Adrenal gland (tissue), 19 donors: ENCODE measurements at places on chromosomes 12 and 14. TPM values are rescaled to one million over a fixed set of nuclear protein-coding genes. Genes with fewer than 3 reads are reported as not detected.

DNA sequence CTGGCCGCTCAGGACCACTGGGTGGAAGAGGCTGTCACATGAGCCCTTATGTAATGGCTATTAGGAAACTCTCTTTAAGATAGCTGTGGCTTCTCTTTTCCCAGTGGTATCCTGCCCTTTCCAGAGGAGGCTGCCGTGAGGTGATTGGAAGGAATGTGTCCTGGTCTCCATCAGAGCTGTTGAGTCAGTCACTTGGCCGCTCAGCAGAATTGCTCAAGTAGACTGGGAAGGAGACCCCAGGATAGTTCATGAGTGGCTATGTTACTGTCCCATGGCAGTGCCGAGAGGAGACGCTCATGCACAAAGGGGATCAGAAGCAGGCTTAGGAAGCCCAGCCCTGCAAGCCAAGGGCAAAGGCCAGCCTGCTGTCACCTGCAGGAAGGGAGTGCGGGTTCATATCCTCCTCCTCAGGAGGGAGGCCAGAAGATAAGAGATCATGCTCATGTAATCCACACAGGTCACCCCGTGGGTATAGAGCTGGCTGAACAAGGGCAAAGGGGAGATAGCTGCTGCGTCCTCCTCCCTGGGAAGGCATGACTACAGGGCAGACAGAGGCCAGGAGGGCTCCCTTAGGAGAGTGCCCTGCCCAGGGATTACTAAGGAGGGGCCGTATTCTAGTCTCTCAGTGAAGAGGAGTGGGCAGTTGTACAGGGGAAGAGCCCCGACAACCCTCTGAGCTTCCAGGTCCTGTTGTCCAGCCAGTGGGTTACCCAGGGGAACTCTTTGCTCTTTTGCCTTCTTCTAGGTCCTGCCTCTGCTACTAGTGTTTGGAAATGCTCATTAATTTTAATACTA, 137.0 kb upstream of the MAX start:
- no peak for DNase-seq
- H3K27me3 ChIP-seq = no peaks in the 10 kb centered on the region
- no peak overlapping the region for H3K27ac ChIP-seq
- no peak overlapping the region for H3K4me3 ChIP-seq
- H3K36me3 ChIP-seq = no peaks in the 10 kb centered on the region
- H3K4me1 ChIP-seq = peaks cover 3% of the 10 kb centered on the region

GRCh38 chr14:64849940-64850339, 29.8 kb downstream of the SPTB start:
- H3K4me1 ChIP-seq = no peaks in the 10 kb centered on the region
- no peaks in the 10 kb centered on the region for H3K36me3 ChIP-seq

DNA sequence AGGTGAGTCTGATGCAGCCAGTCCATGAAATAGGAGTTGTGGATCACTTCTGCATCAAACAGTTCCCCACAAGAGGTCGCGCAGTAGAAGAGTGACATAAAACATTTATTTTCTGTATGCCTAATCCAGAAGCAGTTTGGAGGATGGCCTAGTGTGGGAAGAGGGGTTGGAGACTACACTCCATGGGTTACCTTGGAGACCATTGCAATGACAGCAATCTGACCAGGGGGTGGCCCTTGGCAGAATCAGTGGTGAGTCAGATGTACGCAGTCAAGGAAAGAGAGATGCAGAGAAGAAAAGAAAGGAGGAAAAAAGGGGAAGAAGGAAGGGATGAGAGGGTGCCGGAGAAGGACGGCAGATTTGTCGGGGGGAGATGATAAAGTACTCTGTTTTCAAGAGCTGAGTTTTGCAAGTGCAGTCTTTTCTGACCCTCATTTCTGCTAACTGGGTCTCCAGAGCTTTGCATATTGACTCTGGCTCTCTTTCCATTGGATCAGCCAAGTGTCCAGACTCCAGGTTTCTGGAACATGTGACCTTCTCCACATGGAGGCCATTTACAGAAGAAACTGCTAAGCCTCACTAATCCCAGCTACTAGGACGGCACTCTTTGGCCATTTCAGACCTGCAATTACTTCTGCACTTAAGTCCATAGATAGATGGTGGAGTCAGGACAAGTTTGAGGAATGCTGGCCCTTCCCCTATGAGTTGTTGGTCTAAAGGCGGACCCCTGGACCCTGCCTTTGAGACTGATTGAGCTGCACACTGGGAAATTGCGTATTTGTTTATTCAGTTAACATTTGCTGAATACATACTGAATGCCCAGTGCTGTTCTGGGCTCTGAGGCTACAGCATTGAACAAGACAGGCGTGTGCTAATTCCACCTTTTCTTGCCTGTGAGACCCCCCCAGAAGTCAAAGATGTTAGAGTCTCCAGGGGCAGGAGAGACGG, 424.2 kb downstream of the BCL11B start:
- H3K27me3 ChIP-seq = no peaks in the 10 kb centered on the region
- no peaks in the 10 kb centered on the region for H3K36me3 ChIP-seq
- DNase-seq = no peak
- no peak overlapping the region for H3K4me3 ChIP-seq

OTOGL gene
- polyA plus RNA-seq = 0.13 TPM

GRCh38 chr14:103296987-103297386, 37.0 kb upstream of the EIF5 start:
- peaks cover 2% of the 10 kb centered on the region for H3K4me1 ChIP-seq
- no peaks in the 10 kb centered on the region for H3K27me3 ChIP-seq
- no peaks in the 10 kb centered on the region for H3K36me3 ChIP-seq
- no peak overlapping the region for H3K27ac ChIP-seq
- no peak for DNase-seq
- no peak overlapping the region for H3K4me3 ChIP-seq

DNA sequence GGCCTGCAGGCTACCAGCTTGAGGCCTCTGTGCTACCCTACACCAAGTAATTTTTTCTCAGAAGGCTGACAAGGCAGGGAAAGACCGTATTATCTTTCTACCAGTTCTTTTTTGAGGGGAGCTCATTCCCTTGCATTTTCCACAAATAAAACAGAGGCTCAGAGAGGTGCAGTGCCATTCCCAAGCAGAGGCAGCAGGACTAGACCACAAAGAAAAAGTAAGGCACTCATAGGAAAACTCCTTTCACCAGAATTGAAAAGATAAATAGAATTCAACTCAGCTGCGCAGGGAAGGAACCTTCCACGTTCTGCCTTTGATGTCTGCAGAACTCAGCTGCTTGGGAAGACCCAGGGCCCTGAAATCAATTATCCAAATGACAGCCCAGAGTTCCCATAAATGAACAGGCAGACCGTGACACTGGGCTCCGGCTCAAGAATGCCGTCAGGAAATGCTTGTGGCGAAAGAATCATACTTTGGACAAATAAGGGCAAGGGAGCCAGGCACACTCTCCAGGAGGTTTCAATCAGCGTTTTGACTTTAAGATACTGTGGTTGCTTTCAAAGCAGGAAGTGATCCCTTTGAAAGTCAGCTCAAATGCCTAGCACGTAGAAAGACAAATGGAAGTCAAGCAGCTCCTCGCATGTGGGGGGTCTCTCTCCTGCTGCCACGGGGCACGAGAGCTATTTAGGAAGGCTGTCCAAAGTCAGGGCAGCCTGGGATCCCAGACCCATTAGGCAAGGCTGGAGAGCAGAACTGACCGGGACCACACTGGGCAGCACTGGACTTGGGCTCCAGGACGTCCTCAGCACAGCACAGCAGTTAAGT, 14.0 kb downstream of the KCTD10 start:
- no peaks in the 10 kb centered on the region for H3K27me3 ChIP-seq
- H3K4me1 ChIP-seq = peaks cover 100% of the 10 kb centered on the region
- H3K27ac ChIP-seq = peak overlapping the region; percentile 77
- H3K4me3 ChIP-seq = no peak overlapping the region

- peaks cover 35% of the 10 kb centered on the region for H3K4me1 ChIP-seq
- H3K27me3 ChIP-seq = no peaks in the 10 kb centered on the region
- DNase-seq = peak; percentile 88
- H3K4me3 ChIP-seq = no peak overlapping the region
- no peaks in the 10 kb centered on the region for H3K36me3 ChIP-seq
Measured at GRCh38 chr14:95480109-95480886, 36.2 kb downstream of the SYNE3 start.
